Suprapubic skin (tissue), 4 donors: ENCODE measurements at places on chromosomes 13 and 19. TPM values are rescaled to one million over a fixed set of nuclear protein-coding genes. Genes with fewer than 3 reads are reported as not detected.
A peak's percentile ranks its signal among the peaks of the same experiment; 100 is the strongest.

- DNase-seq, result peak; percentile 59
- H3K27me3 ChIP-seq, result peaks cover 23% of the 10 kb centered on the region
- H3K4me3 ChIP-seq, result no peak overlapping the region
Measured at GRCh38 chr19:46021531-46022041, 1.3 kb downstream of the PGLYRP1 start.

DNA sequence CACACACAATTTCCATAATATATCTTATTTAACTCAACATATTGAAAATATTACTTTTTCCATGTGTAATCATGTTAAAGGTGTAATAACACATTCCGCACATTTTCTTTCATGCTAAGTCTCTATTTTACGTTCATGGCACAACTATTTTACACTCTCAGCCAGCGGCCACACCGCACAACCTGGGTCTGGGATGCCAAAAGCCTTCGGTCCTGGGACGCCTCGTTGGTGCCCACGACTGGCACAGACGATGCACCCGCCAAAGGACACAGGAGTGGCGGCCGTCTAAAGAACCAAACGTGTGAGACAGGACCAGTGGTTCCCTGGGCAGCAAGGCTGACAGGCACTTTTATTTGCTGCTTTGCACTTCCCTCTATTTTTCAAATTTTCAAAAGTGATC lies 10.0 kb upstream of the PROZ start:
- peaks cover 16% of the 10 kb centered on the region for H3K4me1 ChIP-seq
- no peak overlapping the region for H3K4me3 ChIP-seq
- no peaks in the 10 kb centered on the region for H3K36me3 ChIP-seq
- DNase-seq, result no peak
- H3K27me3 ChIP-seq, result no peaks in the 10 kb centered on the region
- H3K27ac ChIP-seq, result no peak overlapping the region

Gene SHISA7
- total RNA-seq, result not detected

Gene MYCBP2
- 245 TPM for total RNA-seq
